Putamen (tissue), 1 donor: ENCODE measurements at places on chromosomes 6 and 20.

GRCh38 chr6:110561696-110562095 is 85.3 kb upstream of the SLC22A16 start:
- DNase-seq, result no peak

- no peak for DNase-seq
These were observed 218.1 kb upstream of the SOX4 start for GRCh38 chr6:21375151-21376116.

GRCh38 chr6:2651536-2651935 is 99.2 kb downstream of the MYLK4 start:
- no peak for DNase-seq

DNA sequence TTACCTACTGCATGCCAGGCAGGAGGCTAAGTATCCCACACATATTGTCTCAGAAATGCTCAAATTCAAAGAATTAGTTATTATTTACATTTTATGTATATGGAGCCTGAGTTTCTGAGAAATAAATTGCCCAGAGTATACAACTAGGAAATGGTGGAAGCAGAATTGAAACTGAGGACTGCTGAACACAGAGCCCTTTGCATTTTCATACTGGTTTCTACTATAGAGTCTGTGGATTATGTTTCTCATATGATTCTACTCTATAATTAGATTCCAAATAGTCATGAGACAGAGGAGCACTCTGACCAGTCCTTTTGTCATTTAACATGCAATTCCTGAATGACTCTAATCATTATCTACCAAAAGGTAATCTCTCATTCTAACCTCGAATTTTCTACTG is 254.3 kb downstream of the LMBRD1 start:
- DNase-seq, result no peak

DNA sequence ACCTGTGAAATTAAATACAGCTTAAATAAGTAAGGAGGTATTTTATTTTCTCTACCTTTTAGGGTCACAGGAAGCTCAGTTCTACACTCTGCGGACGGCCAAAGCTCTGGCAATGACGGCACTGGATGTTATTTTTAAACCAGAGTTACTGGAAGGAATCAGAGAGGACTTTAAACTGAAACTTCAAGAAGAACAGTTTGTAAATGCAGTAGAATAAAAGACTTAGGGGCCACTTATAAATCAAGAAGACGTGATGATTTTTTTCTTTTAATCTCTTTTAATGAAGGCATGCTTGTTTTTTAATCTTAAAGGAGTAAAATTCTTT is 16.2 kb downstream of the PM20D2 start:
- no peak for DNase-seq

DNA sequence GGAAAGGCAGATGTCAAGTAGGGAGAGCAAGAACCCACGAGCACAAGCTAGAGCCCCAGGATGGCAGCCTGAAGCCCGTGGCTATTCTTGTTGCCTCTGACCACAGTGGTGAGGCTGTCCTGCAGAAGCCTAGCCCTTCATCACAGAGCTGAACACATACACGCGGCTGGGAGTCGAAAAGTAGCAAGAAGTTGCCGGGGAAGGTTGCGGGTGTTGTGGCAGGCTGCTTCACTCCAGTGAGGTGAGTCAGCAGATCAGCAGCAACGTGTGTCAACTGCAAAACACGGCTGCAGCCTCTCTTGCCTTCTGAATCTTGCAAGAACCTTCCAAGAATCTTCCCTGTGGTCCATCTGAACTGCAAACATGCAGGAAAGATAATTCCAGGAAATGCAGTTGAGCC is 10.6 kb upstream of the STX16 start:
- DNase-seq, result no peak

DNA sequence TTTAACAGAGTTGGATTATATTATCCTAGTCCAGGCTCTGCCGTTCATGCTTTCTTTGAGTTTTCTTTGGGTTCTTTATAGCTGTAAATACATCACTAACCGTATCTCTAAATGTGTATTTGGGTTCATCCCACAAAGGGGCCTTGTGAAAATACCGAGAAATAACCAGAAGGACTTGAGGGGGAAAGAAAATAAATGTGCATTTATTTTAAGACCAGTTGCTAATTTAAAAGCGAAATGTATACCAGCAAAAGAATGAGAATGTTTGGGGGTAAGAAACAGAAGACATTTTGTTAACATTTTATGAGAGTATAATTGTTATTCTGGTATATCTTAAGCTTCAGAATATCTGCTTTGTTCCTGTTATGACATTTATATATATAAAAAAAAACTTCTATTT is 38.9 kb downstream of the LRRN4 start:
- no peak for DNase-seq

DNA sequence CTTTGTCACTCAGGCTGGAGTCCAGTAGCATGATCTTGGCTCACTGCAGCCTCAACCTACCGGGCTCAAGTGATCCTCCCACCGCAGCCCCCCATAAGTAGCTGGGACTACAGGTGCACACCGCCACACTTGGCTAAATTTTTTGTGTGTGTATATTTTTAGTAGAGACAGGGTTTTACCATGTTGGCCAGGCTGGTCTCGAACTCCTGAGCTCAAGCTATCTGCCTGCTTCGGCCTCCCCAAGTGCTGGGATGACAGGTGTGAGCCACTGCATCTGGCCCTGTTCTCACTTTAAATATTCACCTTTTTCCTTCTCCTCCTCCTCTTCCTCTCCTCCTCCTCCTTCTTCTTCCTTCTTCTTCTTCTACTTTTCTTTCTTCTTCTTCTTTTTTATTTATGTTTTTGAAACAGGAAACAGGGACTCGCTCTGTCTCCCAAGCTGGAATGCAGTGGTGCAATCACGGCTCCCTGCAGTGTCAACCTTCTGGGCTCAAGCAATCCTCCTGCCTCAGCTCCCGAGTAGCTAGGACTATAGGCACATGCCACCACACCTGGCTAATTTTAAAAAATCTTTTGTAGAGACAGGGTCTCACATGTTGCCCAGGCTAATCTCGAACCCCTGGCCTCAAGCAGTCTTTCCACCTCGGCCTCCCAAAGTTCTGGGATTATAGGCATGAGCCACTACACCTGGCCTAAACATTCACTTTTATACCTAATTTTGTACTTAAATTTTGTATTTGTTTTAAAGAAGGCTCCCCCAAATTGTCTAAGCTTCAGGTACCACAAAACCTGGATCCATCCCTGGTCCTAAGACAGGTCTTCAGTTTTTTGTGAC is 47.2 kb upstream of the NCOA3 start:
- DNase-seq, result no peak
